ENCODE measurements at places on chromosomes 13 and 19.

DNA sequence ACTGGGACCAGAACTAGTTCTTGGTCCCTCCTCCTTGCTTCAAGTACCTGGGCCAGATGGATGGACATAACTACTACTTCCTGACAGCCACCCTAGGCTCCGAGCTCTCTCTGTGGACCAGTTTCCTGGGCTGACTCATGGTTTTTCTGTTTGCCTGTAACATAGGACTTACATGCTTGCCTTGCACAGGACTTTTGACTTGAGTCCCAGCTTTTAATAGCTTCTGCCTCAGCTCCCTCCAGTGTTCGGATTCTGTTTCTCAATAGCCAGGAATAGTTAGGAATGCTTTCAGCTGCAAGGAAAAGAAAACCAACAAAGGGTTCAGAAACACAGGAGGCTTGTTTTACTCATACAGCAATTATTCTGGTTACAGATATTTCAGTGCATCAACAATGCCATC lies 405.9 kb downstream of the ZNF536 start:
- DNase-seq, result no peak

DNA sequence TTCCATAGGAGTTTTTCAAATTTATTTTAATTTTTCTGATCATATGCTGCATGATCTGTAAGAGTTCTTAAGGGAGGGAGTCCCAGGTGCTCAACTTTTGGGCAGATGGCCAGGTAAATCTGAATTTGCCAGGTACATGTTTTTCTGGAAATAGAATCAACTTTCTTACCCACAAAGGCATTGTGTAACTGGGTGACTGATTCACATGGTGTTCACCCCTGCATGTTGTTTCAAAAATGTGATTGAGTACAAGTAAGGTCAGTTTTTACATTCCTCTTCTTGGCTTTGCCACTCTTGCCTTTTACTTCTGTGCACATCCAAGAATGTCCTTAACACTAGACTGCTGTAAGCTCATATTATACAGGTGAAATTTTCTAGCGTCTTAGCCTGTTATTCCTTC lies 30.4 kb downstream of the RB1 start:
- DNase-seq, result no peak

GRCh38 chr13:36920616-36921185 lies 663 bp upstream of the SMAD9 start:
- no peak for DNase-seq

GRCh38 chr19:29678484-29679106 lies 13.3 kb downstream of the PLEKHF1 start:
- DNase-seq, result peak; percentile 58

- DNase-seq, result peak; percentile 62
Observed at GRCh38 chr13:19959141-19959830, 759 bp downstream of the ZMYM2 start.

DNA sequence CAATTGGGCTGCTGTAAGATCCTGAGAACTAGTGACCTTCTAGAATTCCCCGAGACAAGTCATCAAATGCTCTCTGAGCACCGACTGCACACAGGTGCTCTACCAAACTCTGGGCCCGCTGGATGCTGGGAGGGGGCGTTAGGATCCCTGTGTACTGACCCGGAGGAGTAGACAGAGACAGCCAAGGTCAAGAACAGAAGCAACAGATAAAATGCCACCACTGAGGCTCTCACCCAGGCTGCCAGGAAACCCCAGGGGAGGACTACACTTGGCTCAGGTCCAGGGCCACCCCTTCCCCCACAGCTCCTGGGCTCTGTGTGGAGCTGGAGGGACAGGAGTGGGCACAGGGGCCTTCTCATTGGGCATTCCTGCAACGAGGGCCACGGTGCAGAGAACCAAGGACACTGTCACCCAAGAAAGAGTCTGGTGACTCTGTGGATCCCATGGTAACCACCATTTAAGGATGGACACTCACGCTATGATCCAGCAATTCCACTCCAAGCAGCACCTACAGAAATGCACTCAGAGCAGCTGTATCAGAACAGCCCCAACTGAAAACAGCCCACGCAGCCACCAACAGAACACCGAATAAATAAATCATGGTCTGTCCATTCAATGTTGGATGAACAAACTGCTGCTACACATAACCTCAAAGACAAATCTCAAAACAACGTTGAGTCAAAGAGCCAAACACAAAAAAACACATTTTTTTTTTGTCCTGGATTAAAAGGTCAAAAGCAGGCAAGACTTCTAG lies 16.8 kb upstream of the SLC35E1 start:
- no peak for DNase-seq

- DNase-seq, result no peak
Observed at GRCh38 chr19:17183858-17184321, 31.3 kb upstream of the USE1 start.

- peak; percentile 82 for DNase-seq
Observed at GRCh38 chr13:112510002-112510780, 77.8 kb downstream of the TUBGCP3 start.

GRCh38 chr13:30415430-30416030 lies 6.8 kb upstream of the UBE2L5 start:
- no peak for DNase-seq

- DNase-seq, result no peak
Observed at GRCh38 chr19:7083076-7083956, 13.8 kb downstream of the ZNF557 start.

GRCh38 chr19:50728084-50728737 lies 5.0 kb downstream of the CLEC11A start:
- peak; percentile 79 for DNase-seq

DNA sequence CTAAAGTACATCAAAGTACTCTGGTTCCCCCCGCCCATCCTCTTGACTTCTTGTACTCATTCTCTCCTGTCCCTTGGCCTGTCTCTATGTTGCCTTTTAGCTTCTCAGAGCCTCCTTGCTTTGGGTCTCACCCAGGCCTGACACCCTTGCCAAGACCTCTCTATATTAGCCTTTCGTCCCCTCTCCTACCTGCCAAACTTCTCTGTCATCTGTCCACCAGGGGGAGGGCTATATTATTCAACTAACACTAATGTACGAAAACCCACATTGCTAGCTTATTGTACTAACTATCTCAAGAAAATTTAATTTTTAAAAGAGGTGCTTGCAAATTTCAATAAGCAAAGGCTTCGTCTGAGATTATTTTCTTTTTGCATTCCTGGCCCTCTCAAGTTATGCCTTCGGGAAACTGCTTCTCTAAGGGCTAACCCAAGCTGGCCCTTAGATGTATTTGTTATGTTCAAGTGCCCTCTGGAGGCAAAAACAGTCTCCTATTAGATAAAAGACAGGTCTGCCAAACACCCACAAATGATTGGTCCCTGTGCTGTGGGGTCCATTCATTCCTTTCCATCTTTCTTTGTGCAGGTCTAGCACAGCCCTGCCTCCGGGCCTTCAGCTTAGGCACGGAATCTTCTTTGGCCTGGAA lies 6.3 kb upstream of the MRPS31 start:
- DNase-seq, result peak; percentile 60

- DNase-seq, result peak; percentile 88
Observed at GRCh38 chr19:15124572-15125231, 17.5 kb downstream of the SYDE1 start.

GRCh38 chr19:17718947-17719711 lies at the start of gene MAP1S:
TSS of gene MAP1S (plus strand) at chr19:17719480. CDS start at chr19:17719503, 23 bp downstream.
- peak; percentile 98 for DNase-seq

DNA sequence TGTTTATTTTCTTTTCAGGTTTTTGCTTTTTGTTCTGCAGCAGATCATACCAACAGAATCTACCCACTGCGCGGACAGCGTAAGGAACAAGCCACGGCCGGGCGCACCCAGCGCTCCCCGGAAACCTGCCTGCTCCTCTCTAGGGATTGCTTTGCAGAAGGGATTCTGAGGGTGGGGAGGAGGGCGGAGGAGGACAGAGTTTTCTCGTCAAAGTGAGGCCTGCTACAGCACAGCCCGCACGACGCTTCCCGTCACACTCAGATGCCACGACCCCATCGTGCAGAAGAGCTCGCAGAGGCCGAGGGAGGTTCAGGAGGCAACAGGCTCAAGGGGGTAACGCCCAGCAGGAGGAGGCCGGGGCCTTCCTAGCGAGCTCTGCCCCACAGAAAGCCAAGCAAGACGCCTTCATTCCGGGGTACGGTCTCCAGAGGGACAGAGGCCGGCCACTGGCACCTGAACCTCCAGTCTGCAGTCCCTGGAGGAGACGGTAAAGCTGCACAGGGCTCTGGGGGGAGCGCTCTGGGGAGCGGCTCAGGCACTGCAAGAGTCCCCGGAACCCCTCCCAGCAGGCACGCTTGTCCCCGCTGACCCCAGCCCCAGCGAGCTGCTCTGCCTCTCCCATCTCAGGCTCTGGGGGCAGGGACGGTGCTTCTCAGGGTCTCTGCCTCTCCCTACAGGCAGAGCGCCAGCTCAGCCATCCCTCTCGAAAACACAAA lies 6.9 kb downstream of the REXO1 start:
- DNase-seq, result no peak

- DNase-seq, result no peak
Observed at GRCh38 chr19:5122121-5122400, 153.1 kb downstream of the KDM4B start.

DNA sequence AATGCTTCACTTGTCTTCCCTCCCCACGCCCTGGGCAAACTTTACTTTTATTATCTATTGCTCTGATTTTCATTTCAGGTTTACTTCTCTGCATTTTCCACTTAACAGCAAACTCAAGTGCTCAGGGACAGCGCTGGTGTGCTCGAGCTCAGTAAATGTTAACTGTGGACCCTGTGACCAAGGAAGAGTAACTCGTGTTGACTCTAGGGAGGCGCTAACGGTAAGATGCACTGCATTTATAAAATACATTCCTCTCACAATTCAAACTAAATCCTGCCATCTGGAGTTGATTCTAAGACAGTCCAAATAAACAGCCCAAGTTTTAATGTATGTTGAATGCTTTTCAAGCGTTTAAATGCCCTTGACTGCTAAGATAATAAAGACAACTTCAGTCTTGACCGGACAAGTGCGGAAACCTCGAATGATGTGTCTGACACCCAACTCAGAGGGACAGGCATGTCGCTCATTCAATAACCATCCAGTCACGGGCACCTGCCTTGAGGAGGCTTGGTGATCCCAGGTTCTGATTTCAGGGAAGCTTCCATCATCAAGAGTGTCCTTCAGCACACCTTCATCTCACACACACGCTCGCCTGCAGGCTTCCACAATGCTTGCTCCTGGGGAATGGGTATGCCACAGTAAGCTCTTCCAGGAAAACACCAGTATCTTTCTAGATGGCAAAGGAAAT lies 93.2 kb downstream of the STK24 start:
- DNase-seq, result no peak

- no peak for DNase-seq
Observed at GRCh38 chr19:11102944-11103343, 13.7 kb downstream of the LDLR start.

DNA sequence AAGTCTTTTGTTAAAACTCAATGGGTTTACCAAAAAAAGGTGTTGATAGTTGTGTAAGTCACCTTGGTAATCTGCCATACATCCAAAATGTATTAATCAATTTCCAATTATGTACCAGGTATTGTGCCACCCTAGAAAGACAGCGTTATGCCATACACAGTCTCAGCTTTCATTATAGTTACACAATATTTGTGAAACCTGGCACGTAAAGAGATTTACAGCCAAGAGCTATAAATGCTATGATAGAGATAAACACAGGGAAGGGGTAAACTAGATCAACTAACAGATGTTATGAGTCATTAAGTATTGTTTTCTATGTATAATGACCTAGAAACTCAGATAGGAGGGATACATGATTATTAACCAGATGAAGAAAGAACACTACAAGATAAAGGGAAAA lies 725.6 kb upstream of the SLITRK5 start:
- no peak for DNase-seq

GRCh38 chr19:39212375-39212742 lies 8.3 kb upstream of the SYCN start:
- peak; percentile 66 for DNase-seq

DNA sequence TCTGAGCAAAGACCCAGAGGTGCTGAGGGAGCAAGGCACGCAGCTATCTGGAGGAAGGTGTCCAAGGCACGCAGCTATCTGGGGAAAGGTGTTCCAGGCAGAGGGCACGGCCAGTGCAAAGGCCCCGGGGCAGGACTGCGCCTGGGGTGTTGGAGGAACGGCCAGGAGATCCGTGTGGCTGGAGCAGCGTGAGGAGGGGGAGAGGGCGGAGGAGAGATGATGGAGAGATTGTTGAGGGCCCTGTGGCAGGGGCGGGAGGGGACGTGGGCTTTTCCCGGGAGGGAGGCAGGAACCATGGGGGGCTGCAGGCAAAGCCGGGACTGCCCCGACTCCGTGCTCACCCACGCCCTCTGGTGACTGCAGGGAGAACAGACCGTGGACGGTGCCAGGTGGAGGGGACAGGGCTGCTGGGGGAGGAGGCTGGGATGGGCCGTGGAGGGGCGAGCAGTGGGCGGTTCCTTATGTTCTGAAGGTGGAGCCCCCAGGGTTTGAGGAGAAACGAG lies 13.3 kb upstream of the MISP start:
- peak; percentile 95 for DNase-seq

- DNase-seq, result no peak
Observed at GRCh38 chr13:50128428-50128931, 113.2 kb downstream of the KCNRG start.

- no peak for DNase-seq
Observed at GRCh38 chr19:46155237-46155636, 7.2 kb downstream of the IGFL2 start.

GRCh38 chr19:45059258-45059965 lies 16.9 kb downstream of the ZNF296 start:
- DNase-seq, result peak; percentile 87

DNA sequence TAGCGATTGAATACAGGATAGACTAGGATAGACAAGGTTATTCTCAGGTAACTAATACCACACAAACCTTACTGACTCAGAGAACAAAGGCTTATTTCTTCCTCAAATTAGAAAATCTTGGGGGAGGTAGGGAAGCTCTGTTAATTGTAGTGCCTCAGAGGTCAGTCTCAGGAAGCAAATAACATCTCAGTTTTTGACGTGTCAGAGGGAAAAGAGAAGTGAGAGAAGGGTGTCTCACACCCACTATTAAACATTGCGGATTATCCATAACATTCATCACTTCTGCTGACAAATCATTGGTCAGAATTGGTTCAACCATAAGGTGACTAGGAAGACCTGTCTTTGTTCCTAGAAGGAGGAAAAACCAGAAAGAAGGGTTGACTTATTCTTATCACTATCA lies 579.4 kb upstream of the MIR17HG start:
- DNase-seq, result no peak

DNA sequence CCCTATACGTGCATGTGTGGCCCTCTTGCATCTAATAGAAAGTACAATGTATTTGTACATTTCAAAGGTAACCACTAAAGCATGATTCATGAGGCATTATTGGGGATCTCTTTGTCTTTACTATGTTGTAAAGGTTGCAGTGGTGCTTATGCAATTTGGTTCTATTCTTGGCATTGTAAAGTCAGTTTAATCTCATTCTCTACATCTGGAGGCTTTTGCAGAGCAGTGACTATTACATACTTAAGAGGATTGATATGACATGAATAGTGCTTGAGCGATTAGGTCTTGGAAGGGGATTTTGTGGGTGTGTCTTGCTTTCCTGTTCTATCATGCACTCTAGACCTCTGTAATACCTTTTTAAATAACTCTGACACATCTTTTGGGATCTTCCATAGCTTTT lies 610.0 kb downstream of the EFNB2 start:
- DNase-seq, result no peak

GRCh38 chr13:95608640-95609323 lies 35.7 kb downstream of the DZIP1 start:
- DNase-seq, result no peak

- DNase-seq, result no peak
Observed at GRCh38 chr19:49324801-49325576, at the start of gene SLC6A16. TSS of gene SLC6A16 (minus strand) at chr19:49325191. CDS start at chr19:49311347, 13,844 bp downstream.

Data from SK-N-SH (cell line).